ENCODE measurements at places on chromosomes 5 and 9.

DNA sequence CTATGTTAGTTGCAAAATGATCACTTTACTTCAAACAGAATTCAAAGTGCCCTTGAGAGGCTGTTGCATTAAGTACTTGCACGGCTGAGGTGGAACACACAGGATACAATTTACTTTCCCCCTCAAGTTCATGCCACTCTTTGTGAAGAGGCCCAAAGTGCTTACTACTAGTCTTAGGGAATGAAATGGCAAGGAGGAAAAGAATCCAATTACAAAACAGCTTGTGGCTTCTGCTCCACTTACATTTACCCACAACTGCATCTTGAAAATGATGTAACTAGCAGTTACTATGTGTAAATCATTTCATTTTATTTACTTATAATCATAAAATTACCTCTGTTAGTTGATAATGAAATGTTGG is 14.6 kb downstream of the FOXD1 start:
- peak; percentile 80 for DNase-seq

GRCh38 chr5:30572279-30572678 is 621.2 kb upstream of the CDH6 start:
- no peak for DNase-seq

GRCh38 chr9:134338394-134339182 is 12.3 kb downstream of the RXRA start:
- DNase-seq = no peak

GRCh38 chr9:70385426-70385825 is 29.0 kb downstream of the KLF9 start:
- DNase-seq = no peak

GRCh38 chr5:56328753-56329560 is 95.8 kb upstream of the ANKRD55 start:
- peak; percentile 35 for DNase-seq

DNA sequence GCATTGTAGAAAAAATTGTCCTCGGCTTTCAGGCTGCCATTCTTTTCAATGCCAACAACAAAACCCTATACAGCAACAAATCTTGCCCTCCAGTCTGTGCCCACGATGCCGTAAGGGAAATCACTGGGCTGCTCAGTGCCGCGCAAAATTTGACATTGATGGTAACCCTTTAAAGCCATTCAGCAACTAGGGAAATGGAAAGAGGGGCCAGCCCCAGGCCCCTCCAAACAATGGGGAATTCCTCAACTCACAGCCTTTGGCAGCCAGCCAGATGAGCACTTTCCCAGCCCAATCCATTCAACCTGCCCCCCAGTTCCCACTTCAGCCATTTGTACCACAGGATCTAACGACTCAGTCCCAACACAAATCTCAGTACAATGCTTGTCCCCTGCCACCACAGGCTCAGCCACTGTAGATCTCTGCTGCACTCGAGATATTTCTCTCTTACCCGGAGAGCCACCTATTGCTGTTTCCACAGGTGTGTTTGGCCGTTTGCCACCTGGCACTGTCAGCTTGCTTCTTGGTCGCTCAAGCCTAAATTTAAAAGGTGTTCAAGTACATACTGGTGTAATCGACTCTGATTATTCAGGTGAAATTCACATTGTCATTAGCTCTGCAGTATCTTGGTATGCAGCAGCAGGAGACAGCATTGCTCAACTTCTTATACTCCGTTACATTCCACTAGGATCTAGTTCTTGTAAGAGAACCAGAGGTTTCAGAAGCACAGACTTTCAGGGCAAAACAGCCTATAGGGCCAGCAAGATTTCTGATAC is 103.3 kb downstream of the SYK start:
- no peak for DNase-seq

DNA sequence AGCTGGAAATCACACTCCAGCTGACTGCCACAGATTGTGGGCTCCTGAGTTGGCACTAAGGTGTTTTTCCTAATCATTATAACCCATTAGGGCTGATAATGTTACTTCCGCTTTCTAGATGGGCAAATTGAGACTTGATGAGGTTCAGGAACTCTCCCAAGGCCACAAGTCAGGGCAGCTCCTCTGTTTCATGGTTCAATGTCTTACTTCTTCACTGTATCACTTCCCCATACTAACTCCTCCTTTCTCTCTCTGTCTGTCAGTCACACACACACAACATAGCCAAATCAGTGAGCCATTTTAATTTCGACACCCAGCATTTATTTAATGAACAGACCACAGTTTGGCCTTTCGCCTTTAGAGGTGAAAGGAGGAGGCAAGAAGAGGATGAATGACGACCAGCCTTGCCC is 17.8 kb upstream of the TRAF1 start:
- no peak for DNase-seq

DNA sequence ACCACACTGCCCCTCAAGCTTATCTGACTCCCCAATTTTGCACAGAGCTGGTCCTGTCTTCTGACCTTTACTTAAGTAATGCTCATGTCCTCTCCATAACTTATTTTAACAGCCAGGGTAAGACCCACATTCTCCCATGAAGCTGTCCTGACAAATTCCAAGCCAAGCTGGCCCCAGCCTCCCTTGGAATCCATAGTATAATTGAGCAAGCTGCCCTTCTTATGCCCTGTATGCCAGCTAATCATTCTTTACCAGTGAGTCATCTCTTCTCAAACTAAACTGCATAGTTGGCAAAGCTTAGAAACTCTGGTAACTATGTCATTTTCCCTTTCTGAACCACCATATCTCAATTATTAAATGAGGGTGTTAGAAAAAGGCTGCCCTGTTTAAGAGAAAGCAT is 92.4 kb downstream of the NFIB start:
- DNase-seq = peak; percentile 72

DNA sequence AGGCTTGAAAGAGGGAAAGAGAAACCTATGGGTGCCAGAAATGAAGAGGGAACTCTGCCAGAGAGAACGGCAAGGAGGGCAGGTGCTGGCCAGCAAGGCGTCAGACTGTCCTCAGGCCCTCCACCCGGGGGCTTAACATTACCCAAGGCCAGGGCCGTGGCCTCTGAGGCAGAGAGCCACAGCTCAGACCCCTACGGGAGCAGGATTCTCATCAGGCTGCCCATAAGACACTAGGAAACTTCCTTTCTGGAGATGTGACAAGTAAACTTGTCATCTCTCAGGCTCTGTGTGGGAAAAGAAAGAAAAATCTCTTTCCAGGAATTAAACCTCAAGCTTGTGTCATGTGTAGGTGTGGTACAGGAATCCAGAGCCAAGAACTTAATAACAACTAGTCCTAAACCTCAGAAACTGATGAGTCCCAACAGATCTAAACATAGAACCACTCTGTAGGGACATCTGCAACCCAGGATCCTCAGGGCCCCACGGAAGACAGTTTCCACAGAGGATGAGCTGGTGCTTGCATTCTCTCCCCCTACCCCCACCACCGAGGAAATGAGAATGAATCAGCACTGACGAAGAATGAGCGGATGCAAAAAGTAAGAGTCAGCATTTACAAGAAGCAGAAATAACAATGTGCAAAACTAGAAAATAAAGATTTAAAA is 74.3 kb downstream of the DCP2 start:
- DNase-seq = peak; percentile 86

GRCh38 chr5:125152044-125152443 is 405.6 kb upstream of the ZNF608 start:
- DNase-seq = no peak

- no peak for DNase-seq
Observed at GRCh38 chr9:123629531-123629930, 273.5 kb downstream of the CRB2 start.

DNA sequence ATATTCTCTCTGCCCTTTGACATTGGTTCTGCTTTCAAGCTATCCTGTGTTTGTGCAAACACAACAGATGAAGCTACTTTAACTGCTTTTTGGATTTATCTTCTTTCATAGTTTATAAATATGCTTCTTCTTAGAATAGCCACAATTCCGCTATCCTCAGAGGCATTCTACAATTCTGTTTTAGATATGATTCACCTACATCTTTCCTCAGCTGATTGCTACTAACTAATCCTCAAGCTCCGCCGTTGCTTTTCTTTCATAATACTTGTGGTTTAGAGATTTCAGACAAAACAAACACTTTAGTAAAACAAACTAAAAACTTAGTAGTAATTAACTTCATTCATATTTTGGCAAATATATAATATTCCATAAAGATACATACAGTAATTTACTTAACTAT is 52.5 kb downstream of the ECPAS start:
- DNase-seq = no peak

- DNase-seq = no peak
Observed at GRCh38 chr9:136974817-136975535, 2.3 kb upstream of the PTGDS start.

GRCh38 chr9:86774116-86774515 is 173.2 kb downstream of the GAS1 start:
- DNase-seq = no peak

DNA sequence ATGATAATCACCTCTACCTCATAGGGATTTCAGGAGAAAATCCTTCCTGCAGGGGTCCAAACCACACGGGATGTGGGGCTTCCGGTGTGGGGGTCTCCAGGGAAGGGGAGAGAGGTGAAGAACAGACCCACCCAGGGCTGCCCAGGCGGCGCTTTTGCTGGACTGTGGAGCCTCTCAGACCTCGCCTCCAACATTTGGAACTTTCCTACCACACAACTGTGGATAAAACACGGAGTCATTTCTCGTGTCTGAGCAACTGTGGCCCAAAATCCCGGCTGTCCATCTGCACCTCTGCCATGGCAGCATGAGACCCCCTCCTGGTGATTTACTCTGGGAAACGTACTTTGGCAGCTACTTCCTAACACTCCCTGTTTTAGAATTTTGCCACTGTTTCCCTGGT is 307.8 kb upstream of the IRX4 start:
- DNase-seq = no peak

GRCh38 chr5:158421319-158421718 is 562.4 kb upstream of the CLINT1 start:
- DNase-seq = no peak

GRCh38 chr5:86546044-86546443 is 71.7 kb upstream of the COX7C start:
- DNase-seq = no peak

- peak; percentile 53 for DNase-seq
Observed at GRCh38 chr5:61200582-61201155, 38.4 kb upstream of the SMIM15 start.

GRCh38 chr5:31408814-31409213 is 123.1 kb downstream of the DROSHA start:
- peak; percentile 73 for DNase-seq

- no peak for DNase-seq
Observed at GRCh38 chr5:6832994-6833393, 119.8 kb downstream of the TENT4A start.

GRCh38 chr5:82287625-82288024 is 9.5 kb upstream of the RPS23 start:
- DNase-seq = no peak

- no peak for DNase-seq
Observed at GRCh38 chr5:42531611-42532010, 108.4 kb downstream of the GHR start.

- no peak for DNase-seq
Observed at GRCh38 chr9:269081-269711, 54.5 kb downstream of the DOCK8 start.

DNA sequence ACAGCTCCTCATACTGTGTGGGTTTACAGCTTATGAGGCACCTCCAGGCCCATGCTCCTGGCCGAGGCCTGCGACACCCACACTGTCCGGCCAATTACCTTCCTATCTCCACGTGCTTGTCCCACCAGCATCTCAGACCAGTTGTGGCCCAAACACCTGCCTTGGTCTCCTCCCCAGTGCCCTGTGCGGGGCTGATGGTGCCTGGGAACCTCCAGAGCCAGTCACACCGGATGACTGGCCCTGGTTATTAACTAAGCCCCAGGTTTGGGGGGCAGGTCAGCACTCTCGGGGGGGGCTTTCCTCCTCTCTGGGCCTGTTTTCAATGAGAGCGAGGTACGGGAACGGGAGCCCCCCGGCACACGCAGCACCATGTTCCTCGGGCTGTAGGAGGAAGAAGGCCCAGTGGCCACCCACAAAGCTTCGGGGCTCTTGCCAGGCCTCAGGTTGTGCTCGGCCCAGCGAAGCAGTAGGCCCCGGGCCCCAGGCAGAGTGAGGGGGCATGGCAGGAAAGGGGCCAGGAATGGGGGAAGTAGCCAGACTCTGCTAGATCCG is 76.0 kb upstream of the PHYKPL start:
- no peak for DNase-seq

DNA sequence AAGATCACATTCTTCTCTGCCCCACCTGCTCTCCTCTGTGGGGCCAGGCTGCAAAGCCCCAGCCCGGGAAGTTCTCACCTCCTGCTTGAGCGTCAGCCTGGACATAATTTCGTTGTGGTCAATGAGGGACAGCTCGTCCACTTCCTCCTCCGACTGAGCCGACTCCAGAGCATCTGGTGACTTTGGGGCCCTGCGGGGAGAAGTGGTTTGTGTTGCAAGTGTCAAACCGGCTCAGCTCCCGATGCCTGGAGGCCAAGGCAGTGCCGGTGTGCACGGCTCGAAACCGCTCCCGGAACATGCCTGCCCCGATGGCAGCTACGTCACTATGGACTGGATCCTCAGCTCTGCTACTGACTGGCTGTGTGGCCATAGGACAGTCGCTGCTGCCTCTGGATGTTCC is 52.8 kb downstream of the PRRT1B start:
- DNase-seq = no peak

DNA sequence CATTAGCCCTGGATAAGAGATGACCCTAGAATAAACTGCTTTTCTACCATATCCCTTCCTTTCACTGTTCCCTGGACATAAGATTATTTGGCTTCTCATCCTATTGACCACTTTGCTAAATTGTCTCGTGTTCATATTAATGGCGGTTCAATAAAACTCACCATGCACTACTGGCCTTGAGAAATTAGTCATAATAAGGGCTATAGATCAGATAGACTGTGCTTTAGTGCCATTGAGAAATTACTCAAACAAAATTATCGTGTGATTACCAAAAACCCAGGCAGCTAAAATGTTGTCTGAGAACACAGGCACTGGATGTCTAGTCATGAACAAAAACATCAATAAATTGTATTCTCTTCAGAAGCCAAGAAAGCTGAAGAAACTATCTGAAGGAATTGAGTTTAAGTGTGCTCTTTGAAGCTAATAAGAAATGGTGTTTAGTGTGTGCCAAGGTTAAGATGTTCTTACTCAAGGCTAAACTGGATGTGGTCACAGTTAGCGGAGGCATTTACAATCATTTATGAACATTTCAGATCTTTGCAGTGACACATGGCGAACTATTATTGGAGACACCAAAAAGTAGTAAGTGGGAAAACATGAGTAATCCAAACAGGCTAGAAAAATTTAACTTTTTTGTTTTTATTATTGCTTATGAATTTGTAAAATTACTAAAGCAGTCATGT is 460.4 kb upstream of the RORB start:
- no peak for DNase-seq
